Renal cortex interstitium (tissue), 15 donors: ENCODE measurements at places on chromosomes 5 and 9. TPM values are rescaled to one million over a fixed set of nuclear protein-coding genes. Genes with fewer than 3 reads are reported as not detected.

The MARVELD2 gene
- 29.2 TPM for polyA plus RNA-seq

The NME5 gene
- polyA plus RNA-seq = 26.3 TPM

The MEF2C gene
- 54.4 TPM for polyA plus RNA-seq

The GABRA1 gene
- polyA plus RNA-seq = not detected

The MGAT4B gene
- polyA plus RNA-seq = 173 TPM

The ACER2 gene
- 9.5 TPM for polyA plus RNA-seq

The LPAR1 gene
- 29.8 TPM for polyA plus RNA-seq

The PNPLA7 gene
- polyA plus RNA-seq = 5.1 TPM

The FOXD4L5 gene
- 0.24 TPM for polyA plus RNA-seq

The IFNA21 gene
- not detected for polyA plus RNA-seq

The CER1 gene
- polyA plus RNA-seq = 0.50 TPM

- DNase-seq = no peak
Measured at GRCh38 chr9:32787816-32788215, 4.5 kb downstream of the TMEM215 start.

DNA sequence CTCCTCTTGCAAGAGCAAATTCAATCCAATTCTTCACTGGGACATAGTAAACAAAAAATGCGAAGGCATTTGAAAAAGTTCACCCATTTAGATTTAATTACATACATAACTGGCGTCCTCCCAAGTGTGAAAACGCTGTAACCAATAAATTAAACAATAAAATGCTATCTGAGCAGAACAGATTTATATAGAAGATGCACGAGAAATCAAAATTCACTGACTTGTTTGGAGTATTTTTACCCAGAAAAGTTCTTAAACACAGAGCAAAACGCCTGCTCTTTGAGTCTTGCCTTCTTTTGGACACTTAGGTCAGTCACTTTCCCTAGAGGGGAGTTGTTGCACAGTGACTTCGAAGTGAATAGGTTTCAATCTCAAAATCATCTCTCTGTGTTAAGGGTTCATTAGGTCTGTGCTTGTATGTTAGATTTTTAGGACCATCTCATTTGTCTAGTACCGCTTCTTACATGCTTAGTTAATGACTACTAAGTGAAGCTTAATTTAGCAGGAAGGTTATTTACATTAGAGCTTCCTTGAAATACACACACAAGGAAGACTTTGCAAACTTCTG lies 1.9 kb downstream of the ALDH1A1 start:
- no peak for DNase-seq

GRCh38 chr9:6132650-6133049 lies 83.0 kb upstream of the IL33 start:
- DNase-seq = no peak

DNA sequence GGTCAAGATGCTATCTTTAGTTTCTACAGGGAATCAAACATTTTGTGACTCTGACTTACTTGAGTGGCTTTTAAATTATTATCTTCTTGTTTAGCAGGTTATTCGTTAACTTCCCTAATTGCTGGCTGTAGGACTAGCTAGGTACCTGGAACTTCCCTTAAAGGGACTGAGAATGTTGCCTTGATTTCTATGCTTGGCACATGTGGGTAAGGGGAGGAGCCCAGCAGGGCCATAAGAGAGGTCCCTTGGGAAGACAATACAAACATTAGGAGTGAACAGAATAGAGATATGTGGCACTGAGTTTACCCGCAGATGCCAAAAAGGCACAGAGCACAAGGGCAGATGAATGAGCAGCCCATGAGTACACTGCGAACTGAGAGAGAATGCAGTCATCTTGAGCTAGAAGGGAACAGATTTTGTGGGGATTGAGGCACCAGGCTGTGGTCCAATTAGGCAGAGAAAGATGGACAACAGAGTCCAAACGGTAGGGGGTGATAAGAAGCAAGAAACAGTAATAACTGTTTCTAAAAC lies 9.8 kb downstream of the CKMT2 start:
- DNase-seq = no peak

DNA sequence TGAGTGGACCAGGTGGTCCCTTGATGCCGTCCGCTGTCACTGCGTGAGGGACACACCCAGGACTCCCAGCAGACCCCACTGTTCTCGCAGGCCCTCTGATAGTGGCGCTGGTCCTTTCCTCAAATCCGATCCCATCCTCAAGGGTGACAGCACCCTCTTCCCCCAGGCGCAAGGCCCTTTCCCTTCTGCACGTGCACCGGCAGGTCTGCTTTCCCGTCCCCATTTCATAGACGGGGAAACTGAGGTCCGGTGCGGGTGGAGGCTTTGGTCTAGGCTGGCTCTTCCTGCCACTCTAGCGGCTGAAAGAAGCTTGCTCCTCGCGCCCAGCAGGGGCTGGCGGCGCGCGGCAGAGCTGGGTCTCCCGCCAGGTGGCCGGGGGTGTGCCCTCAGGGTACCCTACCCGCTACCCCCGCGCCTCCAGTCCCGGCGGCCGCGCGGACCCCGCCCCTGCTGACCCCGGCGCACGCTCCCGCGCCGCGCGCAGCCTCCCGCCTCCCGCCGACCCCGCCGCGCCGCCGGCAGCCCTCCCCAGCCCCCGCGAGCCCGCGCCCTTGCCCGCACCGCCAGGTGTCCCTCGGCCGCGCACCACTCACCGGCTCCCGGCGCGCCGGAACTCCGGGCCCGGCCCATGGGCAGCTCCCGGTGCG lies 453 bp downstream of the RASGEF1C start:
- no peak for DNase-seq

DNA sequence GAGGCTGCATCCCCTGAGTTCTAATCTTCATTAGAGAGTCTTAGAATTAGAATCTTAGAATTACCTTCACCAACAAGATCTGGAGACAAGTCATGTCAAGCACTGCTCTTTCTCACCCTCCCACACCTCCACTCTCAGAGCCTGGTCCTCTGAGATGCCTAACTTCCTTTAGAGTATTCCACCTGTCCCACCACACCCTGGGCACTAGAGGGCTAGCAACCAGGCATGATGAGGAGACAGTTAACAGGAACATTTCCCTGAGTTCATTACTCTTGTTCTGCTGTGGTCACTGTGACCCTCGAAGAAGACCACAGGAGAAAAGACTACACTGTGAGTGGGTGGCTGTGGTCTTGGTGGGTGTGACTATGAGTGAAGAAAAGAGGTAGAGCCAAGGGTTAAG lies 25.2 kb upstream of the MAP1B start:
- DNase-seq = no peak

DNA sequence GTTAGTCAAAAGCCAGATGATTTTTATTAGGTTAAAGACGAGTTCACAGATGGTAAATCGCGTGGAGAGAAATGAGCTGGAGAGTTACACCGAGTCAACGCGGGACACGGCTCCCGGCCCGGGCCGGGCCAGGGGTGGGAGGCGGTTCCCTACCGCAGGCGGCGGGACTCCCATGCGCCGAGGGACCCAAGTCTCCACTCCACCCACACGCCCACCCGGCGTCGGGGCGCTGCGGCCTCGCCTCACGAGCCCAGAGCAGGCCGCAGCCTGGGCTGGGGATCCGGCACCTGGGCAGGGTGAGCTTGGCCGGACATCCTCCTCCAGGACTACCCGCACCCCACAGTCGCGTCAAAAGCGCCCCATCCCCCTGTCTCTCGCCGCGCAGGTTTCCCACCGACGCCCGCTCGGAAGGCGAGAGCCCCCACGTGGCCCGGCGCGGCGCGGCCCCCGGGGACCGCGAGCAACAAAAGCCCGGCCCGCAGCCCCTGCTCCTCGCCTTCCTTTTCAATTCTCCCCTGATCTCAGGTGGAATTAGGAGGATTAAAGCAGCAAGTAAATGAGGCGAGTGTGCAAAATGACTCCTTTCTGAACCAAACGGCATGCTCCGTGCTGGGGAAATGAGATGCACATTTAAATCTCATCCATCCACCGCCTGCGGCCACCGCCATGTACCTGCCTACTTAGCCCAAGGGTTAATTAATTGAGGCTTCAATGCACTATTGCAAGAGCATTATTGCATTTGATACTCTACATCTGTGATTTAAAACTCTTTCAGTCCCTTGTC lies 196.5 kb upstream of the TBCA start:
- DNase-seq = no peak

DNA sequence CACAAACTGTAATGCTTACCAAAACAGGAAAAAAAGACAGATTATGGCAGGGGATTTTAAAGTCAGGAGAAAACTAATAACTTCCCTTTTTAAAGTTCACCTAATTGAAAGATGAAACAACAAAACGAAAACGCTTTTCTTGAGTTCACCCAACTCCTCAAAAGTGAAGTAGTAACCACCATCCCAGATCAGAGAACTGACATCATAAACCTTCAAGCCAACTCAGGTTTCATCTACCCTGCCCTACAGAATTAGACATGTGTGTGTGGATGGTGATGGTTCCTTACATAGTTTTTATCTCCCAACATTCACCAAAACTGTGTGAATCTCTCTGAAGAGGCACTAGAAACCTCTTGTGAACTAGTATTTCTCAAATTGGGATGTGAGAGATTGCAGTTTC lies 195.2 kb upstream of the PTGER4 start:
- DNase-seq = no peak

- no peak for DNase-seq
Measured at GRCh38 chr5:32475334-32476097, 31.0 kb upstream of the ZFR start.

GRCh38 chr9:136444102-136444501 lies 4.5 kb upstream of the INPP5E start:
- DNase-seq = no peak

GRCh38 chr5:172451771-172452197 lies 2.5 kb downstream of the SH3PXD2B start:
- DNase-seq = no peak

DNA sequence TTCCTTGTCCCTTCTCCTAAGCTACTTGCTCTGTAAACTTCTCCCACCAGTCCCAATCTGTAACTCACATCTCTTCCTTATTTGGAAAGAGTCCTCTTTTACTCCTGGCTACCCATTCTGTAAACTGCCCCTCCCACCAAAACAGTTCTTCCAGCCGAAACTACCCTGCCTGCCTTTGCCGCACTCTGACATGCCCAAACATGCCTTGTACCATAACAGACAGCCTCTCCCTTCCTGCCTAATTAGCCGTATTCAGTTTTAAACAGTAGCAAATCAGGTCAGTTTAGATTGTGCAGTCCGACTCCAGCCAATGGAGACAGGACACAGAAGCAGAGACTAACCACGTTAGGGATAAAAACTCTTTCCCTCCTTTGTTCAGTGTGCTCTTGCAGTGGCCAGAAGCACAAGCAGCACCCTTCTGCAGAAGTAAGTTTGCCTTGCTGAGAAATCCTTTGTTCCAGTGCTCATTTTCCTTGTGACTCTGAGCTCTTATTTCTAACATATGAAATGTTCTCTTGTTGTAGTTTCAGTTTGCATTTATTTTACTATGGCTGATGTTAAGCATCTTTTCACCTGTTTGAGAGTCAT lies 5.4 kb upstream of the GLT6D1 start:
- no peak for DNase-seq

DNA sequence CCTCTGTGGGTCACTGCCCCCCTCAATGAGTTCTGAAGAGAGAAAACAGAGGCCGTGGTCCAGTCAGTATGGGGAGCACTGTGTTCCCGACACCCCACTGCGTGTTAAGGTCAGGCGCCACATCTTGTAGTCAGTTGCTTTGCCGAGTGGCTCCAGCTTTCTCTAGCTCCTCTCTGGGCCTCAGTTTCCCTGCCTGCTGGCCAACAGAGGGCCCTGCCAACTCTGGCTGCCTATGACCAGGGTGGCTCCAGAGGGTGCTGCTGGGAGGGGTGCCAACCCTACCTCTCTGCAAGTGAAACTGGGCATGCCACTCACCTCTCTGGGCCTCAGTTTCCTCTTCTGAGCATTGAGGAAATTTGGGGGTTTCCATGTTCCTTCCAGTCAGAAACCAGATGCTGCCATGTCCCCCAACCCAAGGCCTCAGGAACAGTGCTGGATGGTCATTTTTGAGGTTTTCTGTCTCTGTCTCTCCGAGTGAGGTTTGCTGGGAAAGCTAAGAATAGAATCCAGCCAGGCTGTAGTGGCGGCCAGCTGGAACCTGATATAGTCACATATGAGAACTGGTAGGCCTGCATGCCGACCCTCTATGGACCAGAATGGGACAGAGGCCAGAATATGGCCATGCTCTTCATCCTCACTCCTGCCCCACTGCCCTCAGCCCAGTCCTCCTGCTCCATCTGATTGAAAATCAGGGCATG lies 132.1 kb downstream of the PHF2 start:
- no peak for DNase-seq

DNA sequence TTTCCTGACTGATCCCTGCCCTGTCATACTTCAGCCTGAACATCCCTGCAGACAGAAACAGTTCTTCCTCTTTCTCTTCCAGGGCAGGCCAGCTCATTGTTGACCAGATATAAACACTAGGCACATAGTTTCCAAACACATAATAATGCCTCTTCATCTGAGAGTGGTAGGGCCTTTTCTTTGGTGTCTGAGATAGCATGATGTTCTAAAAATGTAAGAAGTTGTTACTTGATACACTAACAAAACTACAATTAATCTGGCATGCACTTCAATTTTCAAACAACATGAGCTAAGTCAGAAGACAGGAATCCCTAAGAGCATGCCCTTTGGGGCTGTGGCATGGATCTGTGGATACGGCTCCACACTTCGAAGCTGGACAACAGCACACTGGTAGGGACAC lies 246.6 kb downstream of the SPOCK1 start:
- DNase-seq = no peak

DNA sequence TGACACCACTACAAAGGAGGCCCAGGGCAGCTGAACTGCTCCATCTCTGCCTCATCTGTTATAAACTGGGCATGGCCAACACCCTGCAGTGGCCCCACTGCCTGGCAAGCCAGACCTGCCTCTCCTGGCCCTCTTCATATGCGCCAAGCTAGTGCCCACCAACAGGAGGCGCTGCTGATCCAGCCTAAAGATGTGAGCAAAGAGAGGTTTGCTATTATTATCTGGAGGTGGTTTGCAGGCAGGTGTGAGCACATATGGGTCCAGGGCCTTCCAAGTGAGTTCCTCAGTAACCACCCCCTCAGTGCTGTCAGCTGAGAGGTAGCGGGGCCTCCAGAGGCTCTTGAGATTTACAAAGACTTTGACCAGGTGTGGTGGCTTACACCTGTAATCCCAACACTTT lies 232.2 kb downstream of the SYK start:
- no peak for DNase-seq

DNA sequence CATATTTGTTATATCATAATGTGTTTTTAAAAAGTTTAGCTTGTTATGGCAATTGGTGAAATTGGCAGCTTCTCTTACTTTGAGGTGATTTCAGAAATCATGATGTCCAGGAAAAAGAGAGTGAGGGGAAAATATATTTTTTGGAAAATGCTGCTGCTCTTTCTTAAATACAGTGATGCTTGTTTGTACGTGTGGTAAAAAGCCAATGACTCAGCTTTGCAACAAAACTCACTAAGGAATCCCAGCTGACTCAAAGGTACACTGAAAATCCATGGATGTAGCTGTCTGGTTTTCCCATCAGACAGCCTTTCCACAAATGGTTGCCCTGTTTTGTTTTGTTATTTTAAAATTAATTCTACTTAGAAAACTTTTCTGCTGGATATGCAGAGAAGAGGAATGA lies 306.4 kb upstream of the PAPPA start:
- DNase-seq = no peak

- DNase-seq = no peak
Measured at GRCh38 chr9:75133396-75133795, 45.1 kb downstream of the OSTF1 start.

GRCh38 chr9:116998305-116998704 lies 311.2 kb downstream of the TRIM32 start:
- peak; percentile 43 for DNase-seq
